ENCODE measurements at places on chromosomes 11 and 22.

GRCh38 chr11:115290893-115291292 lies 213.3 kb downstream of the CADM1 start:
- DNase-seq, result peak; percentile 77

- no peak for DNase-seq
These were observed 47.6 kb upstream of the PARVA start for GRCh38 chr11:12329797-12330196.

DNA sequence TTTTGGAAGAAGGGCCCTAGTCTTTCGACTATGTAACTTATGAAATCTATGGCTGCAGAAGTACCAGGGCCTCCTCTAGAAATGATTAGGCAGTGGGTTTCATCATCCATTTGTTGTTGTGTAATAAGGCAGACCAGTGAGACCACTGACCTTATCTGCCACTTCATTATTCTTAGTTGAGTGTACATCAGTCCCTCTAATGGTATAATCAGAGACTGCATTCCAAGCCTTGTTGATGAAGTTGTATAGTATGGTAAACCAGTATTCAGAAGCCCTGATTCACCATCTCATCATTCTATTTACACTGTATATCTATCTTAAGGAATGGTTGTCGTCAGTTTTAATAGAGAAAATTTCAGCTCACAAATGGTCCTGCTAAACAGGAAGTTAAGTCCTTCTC lies 32.2 kb upstream of the GRIA4 start:
- DNase-seq, result no peak

GRCh38 chr22:33844273-33844672 lies 76.0 kb downstream of the LARGE1 start:
- peak; percentile 44 for DNase-seq

GRCh38 chr11:69815973-69816372 lies 3.2 kb downstream of the FGF3 start:
- DNase-seq, result no peak

GRCh38 chr11:15557457-15558230 lies 442.9 kb downstream of the INSC start:
- no peak for DNase-seq

DNA sequence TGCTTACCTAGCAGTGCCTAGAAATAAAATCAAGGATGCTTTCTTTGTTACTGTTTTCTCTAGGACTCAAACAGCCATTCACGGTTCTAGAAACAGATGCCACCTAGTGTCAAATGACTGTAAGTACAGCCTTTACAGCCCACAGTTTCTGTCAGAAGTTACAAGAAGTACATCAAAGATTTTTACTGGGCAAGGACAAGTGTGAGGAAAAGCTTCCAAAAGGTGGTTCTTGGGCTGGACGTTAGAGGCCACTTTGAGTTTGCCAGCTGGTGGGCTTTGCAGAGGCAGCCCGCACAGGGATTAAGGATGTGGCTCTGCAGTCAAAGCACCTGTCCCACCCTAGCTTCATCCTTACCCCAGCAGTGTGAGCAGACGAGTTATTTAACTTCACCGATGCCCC lies 6.9 kb downstream of the KMT5B start:
- peak; percentile 11 for DNase-seq

- no peak for DNase-seq
These were observed 199.0 kb downstream of the GRIK4 start for GRCh38 chr11:120710354-120711131.

DNA sequence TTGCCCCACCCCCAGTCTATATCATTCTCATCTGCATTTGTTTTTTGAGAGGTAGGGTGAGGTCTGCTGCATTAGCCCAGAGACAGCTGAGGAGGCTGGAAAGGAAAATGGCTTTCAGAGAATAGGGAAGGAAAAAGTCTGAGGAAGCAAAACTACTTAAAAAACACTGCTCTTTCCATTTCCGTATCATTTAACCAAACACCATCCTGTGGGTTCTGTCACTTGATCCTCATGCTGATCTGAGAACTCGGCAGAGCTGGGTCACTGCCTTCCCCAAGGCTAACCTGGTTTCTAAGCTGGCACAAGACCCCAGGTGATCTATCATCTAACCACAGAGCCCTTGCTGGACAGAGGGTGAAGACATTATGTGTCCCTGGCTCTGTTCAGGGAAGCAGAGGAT lies 1.2 kb downstream of the FOLR2 start:
- DNase-seq, result no peak

- DNase-seq, result no peak
These were observed 3.6 kb downstream of the CLCF1 start for GRCh38 chr11:67369801-67370284.

GRCh38 chr11:1387961-1388762 lies 1.6 kb upstream of the BRSK2 start:
- DNase-seq, result peak; percentile 46

- DNase-seq, result peak; percentile 49
These were observed 1.1 kb upstream of the ABTB2 start for GRCh38 chr11:34358728-34359547.

DNA sequence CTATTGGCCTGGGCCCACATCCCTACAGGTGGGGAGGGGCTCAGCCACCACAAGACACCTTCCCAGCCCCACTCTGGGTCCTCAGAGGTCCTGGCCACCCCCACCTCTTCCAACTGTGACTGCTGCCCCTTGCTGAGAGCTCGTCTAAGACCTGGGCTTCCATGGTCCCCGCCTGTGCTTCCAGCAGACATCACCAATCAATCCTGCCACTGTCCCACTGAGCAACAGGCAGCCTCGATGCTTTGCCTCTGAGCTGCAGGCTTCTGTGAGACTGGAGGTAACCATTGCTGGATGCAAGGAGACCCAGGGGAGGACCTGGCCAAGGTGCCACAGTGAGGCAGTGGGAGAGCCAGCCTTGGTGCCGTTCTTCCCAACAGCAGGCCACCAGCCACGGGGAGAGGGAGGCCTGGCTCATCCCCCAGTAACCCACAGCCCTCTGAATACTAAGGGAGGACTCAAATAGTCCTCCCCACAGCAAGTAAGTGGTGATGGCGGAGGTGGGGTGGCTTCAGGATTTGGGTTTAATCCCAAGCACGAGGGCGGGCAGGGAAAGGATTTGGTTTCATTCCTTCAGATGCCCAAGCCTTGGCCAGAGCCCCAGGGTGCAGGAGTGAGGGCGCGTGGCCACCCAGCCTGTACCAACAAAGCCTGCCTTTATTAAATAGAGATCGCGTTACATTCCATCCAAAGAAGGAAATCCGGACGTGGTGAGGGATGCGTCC lies 5.5 kb upstream of the FADS3 start:
- no peak for DNase-seq

DNA sequence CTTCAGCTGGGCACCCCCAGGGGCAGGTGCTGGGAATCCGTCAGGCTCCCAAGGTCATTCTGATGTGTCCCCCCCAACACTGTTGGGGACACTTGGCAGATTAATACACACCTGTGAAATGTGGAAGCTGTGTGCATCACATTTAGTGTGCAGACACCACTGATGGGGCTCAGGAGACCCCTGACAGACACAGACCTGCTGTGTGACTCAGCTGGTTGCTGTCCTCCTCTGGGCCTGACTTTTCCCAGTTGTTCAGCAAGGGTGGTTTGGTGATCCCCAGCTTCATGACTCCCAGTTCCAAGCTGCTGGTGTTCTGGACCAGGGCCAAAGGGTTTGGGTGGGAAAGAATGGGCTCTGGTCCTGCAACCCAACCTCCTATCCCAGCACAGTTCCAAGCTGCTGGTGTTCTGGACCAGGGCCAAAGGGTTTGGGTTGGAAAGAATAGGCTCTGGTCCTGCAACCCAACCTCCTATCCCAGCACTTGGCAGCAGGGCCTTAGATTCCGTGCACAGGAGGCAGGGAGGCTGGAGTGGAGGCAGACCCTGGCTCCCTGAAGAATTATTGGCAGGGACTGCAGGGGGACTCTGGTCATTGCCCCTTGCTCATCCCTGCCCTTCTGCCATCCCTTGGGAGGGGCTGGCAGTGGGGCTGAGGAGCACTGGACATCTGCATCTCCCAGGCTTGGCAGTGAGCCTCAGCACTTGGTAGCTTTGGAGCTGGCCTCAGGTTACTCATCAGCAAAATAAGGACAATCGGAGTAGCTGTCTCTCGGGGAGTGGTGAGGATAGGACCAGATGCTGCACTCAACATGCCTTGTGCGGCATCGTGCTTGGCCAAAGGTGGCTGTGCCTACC lies 8.4 kb upstream of the OMP start:
- no peak for DNase-seq

DNA sequence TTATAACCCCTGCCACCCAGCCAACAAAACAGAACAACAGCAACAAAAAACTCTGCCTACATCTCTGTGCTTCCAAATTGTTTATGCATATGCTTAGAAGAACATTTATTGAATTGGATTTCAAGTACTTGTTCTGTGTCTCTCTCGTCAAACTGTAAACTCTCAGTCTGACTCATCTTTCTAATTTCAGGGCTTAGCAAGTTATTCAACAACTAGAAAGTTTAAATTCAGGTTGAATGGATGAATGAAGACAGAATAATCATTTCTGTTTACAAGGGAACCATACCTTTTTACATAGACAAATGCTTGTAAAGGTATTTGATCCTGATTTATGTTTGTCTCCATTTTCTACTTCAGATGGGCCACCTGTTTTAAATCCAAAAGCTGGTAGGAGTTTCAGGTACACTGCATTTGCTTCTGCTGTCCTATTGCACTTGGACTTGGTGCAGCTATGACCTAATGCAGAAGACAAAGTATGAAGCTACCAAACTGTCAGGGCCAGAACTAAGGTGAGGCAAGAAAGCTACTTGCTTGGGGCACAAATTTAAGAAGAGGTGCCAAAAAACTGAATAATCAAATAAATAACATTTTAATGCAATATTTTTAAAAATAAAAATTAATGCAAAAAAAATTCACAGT lies 1.6 kb upstream of the FBXO3 start:
- DNase-seq, result no peak

DNA sequence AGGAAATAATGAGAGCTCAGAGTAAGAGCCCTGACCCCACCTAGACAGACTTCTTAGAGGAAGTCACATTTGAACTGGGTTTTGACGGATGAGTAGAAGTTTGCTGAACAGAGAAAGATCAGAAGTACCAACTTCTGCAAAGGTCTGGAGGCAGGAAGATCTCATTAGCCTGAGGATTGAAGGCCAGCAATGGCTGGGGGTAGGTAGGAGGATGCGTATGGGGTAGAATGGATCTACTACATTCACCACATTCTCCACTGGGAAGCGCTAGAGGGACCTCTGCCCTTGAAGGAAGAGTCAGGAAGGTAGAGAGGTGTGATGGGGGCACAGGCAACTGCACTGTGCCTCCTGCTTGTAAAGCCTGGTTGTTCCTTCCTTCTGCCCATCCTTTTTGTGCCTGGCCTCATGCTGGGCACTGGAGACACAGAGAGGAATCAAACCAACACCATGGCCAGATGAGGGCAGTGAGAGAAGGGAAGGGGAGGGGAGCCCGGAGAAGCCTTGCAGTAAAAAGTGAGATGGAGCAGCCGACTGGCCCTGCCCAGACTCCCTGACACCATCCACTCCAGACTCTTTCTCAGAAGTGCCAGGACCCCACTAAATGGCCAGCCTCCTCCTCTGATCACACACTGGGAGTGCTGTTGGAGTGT lies 4.9 kb downstream of the TPBGL start:
- DNase-seq, result no peak

- peak; percentile 58 for DNase-seq
These were observed 1.6 kb upstream of the PHLDA2 start for GRCh38 chr11:2930704-2931419.

- peak; percentile 86 for DNase-seq
These were observed 96.1 kb downstream of the FDX1 start for GRCh38 chr11:110525883-110526282.

DNA sequence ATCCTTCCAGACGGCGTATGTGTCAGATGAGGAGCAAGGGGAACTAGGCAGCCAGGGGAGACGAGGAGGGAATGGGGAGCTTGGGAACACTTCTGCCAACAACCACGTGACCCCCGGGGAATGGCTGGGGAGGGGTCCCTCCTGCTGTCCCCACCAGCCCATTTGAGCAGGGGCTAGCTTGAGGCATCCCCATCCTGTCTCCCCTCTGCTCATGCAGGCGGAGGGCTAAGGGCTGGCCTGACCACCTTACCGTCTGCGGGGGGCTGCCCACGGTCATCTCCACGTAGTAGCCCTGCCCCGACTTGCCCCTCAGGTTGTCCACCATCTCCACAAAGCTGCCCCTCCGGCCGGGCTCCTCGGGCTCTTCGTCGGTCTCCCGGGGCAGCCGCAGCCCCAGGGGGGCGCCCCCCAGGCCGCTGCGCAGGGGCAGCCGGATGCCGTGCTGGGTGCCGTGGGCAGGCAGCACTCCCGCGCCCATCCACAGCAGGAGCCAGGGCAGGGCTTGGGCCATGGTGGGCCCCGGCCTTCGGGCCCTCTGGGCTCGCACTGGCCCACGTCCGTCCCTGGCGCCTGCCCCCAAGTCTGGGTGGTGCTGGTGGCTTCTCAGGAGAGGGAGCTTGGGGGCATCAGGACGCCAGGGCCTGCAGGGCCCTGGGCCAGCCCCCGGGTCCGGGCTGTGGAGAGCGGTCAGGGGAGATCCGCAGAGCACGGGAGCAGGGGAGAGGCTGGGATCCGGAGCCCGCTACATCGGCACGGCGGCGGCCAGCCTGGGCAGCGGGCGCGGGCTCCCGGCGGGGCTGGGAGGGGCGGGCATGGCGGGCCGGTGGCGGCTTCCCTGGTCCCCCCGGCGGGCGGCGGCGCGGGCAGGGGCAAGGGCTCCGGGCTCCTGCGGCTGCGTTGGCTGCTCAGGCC lies 515 bp downstream of the BACE1 start:
- no peak for DNase-seq

DNA sequence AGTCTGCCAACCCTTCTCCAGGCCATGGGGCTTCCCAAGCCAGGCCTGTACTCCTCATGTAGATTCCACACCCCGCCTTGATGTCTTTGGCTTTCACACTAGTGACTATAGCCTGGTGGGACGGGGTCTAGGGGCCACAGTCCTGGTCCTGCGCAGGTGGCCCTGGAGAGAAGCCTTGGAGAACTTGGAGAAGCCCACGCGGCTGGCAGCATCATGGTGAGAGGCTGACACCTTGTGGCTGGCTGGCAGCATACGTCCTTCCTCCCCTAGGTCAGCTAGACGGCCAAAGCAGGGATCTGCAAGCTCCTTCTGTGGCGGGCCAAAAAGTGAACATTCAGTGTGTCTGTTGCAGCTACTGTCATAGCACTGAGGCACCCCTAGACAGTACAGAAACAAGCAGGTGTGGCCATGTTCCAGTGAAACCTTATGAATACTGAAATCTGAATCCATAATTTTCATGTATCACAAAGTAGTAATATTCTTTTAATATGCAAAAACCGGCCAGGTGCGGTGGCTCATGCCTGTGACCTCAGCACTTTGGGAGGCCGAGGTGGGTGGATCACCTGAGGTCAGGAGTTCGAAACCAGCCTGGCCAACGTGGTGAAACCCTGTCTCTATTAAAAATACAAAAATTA lies 42.0 kb downstream of the FAM83F start:
- no peak for DNase-seq

DNA sequence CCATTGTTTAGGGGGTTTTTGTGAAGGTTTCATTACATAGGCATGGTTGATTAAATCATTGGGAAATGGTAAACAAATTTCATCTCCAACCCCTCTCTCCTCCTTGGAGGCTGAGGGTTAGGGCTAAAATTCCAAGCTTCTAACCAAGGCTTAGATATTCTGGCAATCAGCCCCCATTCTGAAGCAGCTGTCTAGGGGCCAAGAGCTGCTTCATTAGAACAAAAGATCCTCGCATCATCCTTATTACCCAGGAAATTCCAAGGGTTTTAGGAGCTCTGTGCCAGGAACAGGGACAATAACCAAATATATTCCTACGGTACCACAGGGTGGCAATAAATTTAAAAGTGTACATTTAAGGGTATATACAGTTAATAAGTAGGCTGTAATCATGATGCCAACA lies 22.5 kb upstream of the EED start:
- no peak for DNase-seq
